Heart left ventricle (tissue), 16 donors: ENCODE measurements at places on chromosomes 6 and 20. TPM values are rescaled to one million over a fixed set of nuclear protein-coding genes. Genes with fewer than 3 reads are reported as not detected.

The SLA2 gene
- 0.38 TPM for total RNA-seq

DNA sequence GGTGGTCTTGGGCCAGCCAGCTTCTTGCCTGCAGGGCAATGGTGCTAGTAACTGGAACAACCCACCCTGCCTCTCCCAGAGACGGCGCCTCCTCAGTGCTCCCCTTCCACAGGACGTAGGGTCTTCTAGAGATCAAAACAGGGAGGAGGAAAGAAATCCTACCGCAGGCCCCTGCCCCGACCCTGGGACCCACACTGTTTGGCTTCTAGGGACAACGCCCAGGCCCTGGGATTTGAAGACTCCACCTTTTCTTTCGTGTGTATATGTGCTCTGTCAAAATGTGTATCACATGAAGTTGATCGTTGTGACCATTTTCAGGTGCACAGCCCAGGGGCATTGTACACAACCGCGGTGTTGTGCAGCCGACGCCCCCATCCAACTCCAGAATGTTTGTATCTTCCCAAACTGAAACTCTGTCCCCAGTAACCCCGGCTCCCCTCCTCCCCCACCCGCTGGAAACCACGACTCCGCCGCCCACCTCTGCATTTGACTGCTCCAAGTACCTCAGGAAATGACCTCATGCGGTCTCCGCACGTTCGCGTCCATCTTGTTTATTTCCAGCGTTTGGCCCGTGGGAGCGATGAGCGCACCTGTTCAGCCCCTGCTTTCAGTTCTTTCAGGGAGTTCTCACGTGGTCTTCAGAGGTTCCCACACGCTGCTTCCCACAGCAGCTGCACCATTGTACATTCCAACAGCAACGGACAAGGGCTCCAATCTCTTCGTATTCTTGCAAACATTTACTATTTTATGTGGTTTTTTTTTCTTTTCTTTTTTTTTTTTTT lies 3.4 kb upstream of the BHLHE23 start:
- peaks cover 27% of the 10 kb centered on the region for H3K4me1 ChIP-seq
- H3K27me3 ChIP-seq, result peaks cover 75% of the 10 kb centered on the region
- no peak overlapping the region for H3K27ac ChIP-seq
- no peak for DNase-seq
- no peak overlapping the region for H3K4me3 ChIP-seq

- DNase-seq, result no peak
- H3K27me3 ChIP-seq, result no peaks in the 10 kb centered on the region
- no peak overlapping the region for H3K27ac ChIP-seq
- no peak overlapping the region for H3K4me3 ChIP-seq
Observed at GRCh38 chr6:89987830-89988229, 93.6 kb downstream of the GJA10 start.

- DNase-seq, result no peak
- no peak overlapping the region for H3K27ac ChIP-seq
Observed at GRCh38 chr6:159092631-159093030, 47.8 kb upstream of the TAGAP start.

DNA sequence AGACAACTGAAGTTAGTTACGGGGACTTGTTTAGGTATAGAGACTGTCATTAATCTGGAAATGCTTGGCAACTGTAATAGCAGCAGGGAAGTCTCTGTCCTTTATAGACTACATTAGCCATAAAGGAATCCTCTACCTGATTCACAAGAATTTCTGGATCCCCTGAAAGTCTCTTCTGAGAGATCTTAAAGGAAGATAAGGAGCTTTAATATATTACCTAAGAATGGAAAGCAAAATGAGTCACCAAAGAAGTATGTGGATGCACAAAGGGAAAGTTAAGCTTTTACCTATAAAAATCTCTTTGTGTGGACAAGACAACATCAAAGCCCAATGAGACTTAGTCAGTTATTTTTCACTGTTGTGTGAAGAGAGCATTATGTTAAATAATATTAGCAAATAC lies 92.2 kb upstream of the RSPO3 start:
- H3K4me3 ChIP-seq, result no peak overlapping the region
- no peaks in the 10 kb centered on the region for H3K4me1 ChIP-seq
- no peaks in the 10 kb centered on the region for H3K27me3 ChIP-seq
- no peak for DNase-seq
- no peaks in the 10 kb centered on the region for H3K36me3 ChIP-seq
